ENCODE measurements at places on chromosomes 16 and 17.

DNA sequence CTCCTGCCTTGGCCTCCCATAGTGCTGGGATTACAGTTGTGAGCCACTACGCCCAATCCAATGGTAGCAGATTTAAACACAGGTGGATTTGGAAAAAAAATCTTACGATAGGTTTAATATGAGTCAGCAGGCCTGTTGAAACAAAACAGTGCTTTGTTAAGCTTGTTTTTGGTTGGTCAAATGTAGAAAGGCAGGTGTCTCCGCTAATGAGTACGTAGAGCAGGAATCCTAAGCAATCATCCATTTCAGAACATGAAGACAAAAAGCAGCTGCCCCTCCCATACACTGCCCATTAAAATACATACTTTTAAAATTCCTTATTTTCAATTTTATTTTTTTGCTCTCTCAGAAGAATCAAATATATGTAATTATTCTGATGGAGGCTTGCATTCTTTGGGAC lies 1.9 kb upstream of the WWOX start:
- DNase-seq, result no peak

- peak; percentile 35 for DNase-seq
These were observed 31.3 kb downstream of the SPOP start for GRCh38 chr17:49646391-49647255.

- DNase-seq, result no peak
These were observed 16.2 kb downstream of the SOCS3 start for GRCh38 chr17:78343543-78344201.

GRCh38 chr16:29947897-29948296 lies 14.0 kb upstream of the TMEM219 start:
- no peak for DNase-seq

All from amniotic stem cell (primary cell).